ENCODE measurements at places on chromosomes 12 and 14.
A peak's percentile ranks its signal among the peaks of the same experiment; 100 is the strongest.

DNA sequence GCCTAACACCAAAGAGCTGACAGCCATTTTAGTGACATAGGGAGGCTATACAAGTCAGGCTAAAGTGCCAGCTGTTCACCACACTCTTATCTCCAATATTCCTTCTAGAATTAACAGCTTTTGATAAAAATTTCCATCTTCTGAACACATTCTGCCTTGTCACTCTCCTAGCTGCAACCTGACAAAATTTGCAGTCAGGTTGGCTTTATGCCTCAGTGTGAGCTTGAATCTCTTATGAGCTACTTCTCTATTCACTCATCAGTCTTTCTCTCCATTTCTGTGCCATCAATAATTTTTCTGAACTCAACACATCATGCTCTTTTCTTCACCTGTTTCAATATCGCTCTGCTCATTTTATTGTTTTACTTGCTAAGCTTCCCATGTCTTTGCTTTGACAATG, 50.2 kb downstream of the TMTC1 start:
- DNase-seq: no peak

DNA sequence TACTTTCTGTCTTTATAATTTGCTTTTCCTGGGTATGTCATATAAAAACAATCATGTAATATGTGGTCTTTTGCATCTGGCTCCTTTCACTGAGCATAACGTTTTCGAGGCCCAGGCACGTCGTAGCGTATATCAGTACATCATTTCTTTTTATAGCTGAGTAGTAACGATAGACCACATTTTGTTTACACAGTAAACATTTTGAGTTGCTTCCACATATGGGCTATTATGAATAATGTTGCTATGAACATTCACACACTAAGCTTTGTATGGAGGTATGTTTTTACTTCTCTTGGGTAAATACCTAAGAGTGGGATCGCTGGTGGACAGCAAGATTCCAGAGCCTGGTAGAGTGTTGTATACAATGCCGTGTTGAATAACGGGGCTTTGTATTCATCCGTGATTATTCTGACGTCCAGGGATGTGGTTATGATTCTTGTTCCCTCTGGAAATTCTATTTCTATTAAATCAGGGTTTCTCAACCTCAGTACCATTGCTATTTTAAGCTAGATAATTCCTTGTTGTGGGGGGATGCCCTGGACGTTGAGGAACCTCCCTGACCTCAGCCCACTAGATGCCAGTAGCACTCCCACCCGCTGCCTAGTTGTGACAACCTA, 38.9 kb upstream of the CIT start:
- DNase-seq: no peak

DNA sequence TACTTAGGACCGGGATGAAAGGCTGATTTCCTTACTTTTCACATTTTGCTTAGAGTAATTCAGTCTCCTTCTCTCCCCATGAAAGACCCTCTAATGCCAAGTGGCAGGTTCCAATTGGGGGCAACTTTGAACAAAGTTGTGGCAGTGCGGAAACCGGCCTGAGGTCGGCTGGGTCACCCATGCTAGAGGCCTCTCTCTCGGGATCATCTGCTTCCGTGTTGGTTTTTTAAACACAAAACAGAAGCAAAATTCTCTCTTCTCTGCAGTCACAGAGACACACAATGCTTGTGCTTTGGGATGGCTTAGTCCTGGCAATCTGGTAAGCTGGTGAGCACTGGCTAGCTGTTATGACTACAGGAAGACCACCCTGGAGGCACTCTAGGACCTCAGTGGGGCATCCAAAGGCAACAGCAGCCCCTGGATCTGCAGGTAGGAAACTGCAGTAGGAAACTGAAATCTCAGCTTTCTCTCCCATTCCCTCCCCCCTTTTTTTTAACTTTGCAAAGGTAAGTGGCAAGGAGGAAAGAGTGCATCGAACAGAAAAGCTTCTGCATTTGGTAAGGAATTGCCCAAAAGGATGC, 102.1 kb downstream of the BCL11B start:
- no peak for DNase-seq

- peak; percentile 39 for DNase-seq
Measured at GRCh38 chr14:44657696-44658388, 150.8 kb upstream of the FSCB start.

DNA sequence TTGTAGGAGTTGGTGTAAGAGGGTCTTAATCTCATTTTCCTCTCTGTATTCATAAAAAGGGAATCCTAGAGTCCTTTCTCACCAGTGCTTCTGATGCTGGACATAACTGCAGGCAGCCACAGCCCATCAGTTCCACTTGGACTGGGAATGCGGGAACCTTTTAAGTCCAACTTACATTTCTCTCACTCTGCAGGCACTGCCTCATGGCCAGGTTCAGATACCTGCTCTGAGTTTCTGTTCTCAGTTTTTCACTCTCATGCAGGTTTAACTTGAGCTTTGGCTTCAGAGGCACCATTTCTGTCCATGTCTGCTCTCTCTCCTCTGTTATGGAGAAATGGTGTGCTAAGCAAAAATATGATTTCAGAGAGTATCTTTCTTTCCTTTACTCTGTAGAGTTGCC, 4.2 kb downstream of the ACVR1B start:
- no peak for DNase-seq

- DNase-seq: no peak
Measured at GRCh38 chr12:106918746-106919145, 37.0 kb upstream of the TMEM263 start.

- DNase-seq: no peak
Measured at GRCh38 chr12:105939181-105939721, 199.5 kb downstream of the NUAK1 start.

- DNase-seq: no peak
Measured at GRCh38 chr12:91100906-91101305, 10.4 kb downstream of the LUM start.

DNA sequence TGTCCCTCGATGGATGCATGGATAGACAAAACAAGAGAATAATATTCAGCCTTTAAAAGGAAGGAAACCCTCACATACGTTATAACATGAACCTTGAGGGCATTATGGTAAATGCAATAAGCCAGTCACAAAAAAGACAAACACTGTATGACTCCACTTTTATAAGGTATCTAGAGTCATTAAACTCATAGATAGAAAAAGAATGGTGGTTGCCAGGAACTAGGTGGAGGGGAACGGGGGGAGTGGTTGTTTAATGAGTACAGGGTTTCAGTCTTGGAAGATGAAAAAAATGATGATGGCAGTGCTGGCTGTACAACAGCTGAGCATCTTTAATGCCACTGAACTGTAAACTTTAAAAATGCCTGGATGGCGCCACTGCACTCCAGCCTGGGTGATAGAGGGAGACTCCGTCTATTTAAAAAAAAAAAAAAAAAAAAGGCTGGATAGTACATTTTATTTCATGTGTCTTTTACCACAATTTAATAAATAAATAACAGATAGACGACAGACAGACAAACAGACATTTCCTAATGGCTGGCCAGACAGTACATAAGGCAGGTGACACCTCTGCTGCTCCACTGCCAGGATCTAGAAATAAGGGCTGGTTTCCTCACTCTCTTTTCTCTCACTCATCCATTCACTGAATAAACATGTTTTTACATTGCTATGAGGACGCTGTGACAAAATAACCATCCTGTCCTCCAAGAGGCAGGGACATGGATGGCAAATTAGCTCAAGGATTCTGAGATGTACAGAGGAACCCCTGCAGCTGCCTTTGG, 118.8 kb downstream of the FOXN3 start:
- DNase-seq: no peak

DNA sequence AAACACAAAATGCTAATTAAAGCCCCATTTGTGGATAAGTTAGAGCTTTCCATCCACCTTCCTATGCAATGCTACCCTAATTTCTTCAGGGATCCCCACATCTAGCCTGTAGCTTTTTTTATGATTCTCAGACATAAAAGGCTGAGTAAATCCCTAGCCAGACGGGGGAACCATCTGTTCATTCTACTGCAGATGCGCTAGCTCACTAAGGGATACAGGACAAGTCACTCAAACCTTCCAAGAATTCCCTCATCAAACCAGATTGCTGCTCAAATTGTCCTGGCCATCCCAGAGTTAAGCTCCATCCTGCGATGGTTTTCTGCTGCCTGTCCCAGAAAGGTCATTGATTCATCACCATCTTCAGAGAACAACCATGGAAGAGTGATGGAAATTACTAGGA, 56.7 kb downstream of the MYRFL start:
- no peak for DNase-seq

DNA sequence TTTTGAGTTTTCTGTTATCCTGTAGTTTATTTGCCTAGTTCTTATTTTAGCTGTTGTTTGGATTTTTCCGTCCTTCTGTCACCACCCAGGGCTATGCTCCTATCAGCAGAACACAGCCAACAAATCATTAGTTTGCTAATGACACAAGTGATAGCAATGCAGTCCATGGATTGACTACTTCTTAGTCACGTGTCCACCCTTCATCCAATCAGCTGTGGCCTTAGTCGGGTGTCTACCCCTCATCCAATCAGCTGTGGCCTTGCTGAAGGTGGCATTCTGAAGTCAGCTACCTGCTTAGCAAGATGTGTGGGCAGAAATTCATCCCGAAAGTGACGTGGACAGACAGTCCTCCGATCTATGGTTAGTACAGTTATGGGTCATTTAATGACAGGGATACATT, 182.3 kb downstream of the GALC start:
- no peak for DNase-seq

- DNase-seq: no peak
Measured at GRCh38 chr12:46698003-46698402, 127.8 kb downstream of the SLC38A4 start.

DNA sequence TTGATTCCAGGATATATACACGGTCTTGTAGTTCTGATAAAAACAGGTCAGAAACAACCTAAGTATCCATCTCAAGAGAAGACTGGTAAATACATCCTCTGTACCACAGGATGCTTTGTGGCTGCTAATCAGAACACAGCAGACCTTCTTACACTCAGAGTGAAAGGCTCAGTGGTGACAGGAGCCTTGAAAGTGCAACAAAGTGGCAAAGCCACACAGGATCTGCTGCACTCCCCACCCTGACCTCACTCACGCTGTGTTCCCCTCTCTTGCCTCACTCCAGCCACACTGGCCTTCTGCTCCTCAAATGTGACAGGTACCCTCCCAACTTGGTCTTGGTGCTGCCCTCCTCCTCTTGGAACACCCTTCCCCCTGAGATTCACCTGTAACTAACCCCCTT, 98.1 kb upstream of the GRIP1 start:
- no peak for DNase-seq

GRCh38 chr12:49956663-49957569, 4.8 kb upstream of the AQP5 start:
- DNase-seq: no peak

- DNase-seq: no peak
Measured at GRCh38 chr14:22600027-22600426, 1.9 kb downstream of the ABHD4 start.

- no peak for DNase-seq
Measured at GRCh38 chr12:93167841-93168492, 209.8 kb upstream of the NUDT4 start.

GRCh38 chr12:86929962-86930361, 673.8 kb upstream of the MGAT4C start:
- no peak for DNase-seq

GRCh38 chr14:94885481-94886155, 115.7 kb upstream of the GSC start:
- DNase-seq: no peak
